NCI-H510A treated with DMSO at 0.1 percent for 48 hours (cell line): ENCODE measurements at places on chromosomes 12 and 14.

GRCh38 chr12:51493281-51493680 lies 68.7 kb downstream of the SLC4A8 start:
- DNase-seq: no peak

- peak; percentile 43 for DNase-seq
These were observed 649 bp upstream of the SALL2 start for GRCh38 chr14:21526672-21527317.

GRCh38 chr14:61491224-61491623 lies 169.8 kb downstream of the PRKCH start:
- DNase-seq: no peak

DNA sequence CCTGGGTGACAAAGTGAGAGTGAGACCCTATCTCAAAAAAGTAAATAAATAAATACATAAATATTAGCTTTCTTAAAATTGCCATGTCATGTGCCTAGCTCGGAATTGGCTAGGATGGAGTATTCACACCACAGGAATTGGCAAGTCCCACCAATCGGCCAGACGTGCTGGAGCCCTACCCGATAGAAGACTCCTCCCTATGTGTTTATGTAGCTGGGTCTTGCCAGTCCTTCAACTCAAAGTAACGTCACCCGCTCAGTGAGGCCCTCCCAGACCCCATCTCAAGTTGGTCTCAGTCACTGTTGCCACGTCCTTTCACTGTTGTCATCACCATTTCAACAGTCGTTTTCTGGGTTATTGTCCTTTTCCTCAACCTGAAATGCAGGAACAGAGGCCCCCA lies 20.2 kb downstream of the VRTN start:
- DNase-seq: no peak

GRCh38 chr12:124508381-124509079 lies 58.9 kb downstream of the NCOR2 start:
- DNase-seq: no peak

DNA sequence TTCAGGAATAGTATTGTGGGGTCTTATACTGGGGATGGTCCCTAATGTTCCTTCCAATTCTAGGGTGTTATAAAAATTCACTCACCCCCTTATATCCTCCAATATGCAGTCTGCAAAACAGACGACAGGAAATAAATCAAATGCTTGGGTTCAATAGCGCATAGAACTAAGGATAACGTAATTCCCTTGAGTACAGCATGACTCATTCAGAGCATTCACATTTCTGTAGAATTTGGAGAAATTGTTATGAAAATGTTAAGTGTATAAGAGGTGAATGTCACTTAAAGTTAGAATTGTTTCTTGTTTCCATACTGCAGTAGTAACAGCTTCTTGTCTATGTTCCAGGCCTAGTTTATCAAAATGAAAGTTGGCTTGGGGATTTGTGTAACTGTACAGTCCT lies 271.4 kb downstream of the RPS29 start:
- DNase-seq: no peak
